ENCODE measurements at places on chromosomes 3 and 15.

- DNase-seq = no peak
Observed at GRCh38 chr3:160757233-160758106, 1.4 kb downstream of the PPM1L start.

- DNase-seq = no peak
Observed at GRCh38 chr3:165243597-165243996, 47.4 kb upstream of the SLITRK3 start.

GRCh38 chr15:55230953-55231352 is 34.2 kb upstream of the RSL24D1 start:
- no peak for DNase-seq

- DNase-seq = no peak
Observed at GRCh38 chr3:61226166-61226686, 25.0 kb downstream of the FHIT start.

DNA sequence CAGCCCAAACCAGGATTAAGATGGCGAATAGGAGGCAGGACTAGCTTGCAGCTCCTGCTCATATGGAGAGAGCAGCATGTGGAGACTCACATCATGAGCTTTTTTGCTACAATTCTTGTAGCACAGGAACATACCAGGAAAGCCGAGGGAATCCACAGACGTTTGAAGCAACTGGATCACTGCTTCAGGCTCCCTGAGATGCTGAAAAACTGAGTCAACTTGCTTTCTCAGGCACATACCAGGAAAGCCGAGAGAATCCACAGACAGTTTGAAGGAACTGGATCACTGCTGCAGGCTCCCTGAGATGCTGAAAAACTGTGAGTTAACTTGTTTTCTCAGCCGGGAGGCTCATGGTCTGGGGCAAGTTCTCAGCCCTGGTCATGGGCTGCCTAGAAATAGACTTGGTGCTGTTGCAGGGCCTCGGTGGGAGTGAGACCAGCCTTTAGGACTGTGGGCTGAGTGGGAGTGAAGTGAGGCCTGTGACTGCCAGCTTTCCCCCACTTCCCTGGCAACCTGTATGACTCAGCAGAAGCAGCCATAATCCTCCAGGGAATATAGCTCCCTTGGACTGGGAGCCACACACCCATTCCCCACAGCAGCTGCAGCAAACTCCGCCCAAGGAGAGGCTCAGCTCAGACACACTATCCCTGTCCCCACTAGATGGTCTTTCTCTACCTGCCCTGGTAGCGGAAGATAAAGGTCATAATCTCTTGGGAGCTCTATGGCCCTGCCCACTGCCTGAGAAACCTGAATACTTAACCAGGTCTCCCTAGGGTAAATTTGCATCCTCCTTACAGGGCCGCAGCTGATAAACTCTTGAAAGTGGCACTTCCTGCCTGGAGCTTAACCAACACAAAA is 51.9 kb upstream of the PFN2 start:
- no peak for DNase-seq

DNA sequence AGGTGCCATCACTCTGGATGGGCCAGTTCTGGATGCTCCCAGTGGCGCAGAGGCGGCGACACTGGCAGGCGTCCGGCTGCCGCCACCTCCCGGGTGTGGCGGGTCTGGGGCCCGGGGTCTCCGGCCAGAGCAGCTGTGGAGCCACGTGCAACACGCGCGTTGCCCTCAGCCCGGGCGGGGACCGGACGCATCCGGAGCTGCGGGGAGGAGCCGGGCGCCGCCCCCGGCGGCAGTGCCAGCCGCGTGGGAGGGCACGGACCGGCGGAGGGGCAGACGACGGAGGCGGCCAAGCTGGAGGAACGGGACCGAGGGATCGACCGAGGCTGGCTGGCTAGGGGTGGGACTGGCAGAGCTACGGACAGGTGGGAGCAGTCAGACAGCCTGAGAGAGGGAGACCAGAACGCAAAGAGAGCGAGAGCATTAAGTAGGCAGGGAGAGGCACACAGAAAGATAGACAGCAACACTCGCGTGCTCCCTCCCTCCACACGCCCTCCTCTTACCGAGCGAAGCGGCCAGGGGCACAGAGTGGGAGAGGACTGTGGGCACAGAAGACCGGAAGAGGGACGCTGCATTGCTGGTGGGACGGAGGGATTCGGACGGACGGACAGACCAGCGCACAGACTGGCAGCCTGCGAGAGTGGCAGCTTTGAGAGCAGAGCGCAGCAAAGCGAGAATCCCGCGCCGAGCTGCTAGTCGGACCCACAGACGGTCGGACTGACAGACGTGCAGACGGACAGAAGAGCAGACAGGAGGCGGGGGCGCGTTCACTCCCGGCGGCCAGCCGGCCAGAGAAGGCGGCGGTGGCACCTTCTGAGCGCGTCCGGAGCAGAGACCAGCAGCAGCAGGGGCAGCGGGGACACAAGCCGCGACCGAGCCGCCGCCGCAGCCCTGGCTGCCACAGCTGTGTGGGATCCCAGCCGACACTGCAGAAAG is at the start of gene ARPP21:
TSS of gene ARPP21 (plus strand) at position 272 of the 933 bp plus-strand sequence. CDS start 42,227 bp downstream, outside the sequence.
- no peak for DNase-seq

- DNase-seq = no peak
Observed at GRCh38 chr3:197495999-197496745, 59.6 kb downstream of the BDH1 start.

- no peak for DNase-seq
Observed at GRCh38 chr15:69979262-69979661, 118.5 kb downstream of the TLE3 start.

DNA sequence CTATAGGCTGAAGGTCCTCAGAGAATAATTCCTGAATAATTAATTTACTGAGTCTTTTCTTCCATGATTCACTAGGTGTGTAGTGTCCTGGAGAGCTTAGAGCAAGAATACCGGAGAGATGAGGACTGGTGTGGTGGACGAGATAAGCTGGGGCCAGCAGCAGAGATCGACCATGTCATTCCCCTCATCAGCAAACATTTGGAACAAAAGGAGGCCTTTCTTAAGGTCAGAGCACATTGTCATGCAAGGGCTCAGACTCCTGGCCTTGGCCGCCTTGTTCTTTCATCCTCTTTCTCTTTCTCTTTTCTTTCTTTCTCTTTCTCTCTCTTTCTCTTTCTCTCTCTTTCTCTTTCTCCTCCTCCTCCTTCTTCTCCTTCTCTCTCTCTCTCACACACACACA is 291.4 kb upstream of the UMPS start:
- no peak for DNase-seq

- no peak for DNase-seq
Observed at GRCh38 chr15:31169558-31169957, 68.0 kb upstream of the TRPM1 start.

DNA sequence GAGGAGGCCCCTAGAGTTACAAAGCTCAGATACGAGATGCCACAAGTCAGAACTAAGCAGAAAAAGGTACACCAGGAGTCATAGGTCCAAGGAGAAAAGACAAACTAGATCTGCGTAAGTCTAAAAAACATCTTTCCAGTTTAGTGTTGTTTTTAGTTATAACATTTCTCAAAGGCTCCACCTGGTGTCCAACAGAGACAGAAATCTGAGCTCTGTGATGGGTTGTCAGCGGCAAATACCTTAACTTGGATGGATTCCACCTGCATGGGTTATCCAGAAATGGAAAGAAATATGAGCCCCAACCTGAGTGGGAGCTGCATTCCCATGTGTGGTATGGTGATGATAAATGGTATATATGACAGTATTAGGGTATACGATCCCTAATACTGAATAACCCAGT is 238.6 kb upstream of the CHRM5 start:
- DNase-seq = no peak

- no peak for DNase-seq
Observed at GRCh38 chr15:42035435-42035761, 14.6 kb upstream of the PLA2G4E start.

- DNase-seq = no peak
Observed at GRCh38 chr3:175005193-175005592, 146.1 kb downstream of the NAALADL2 start.

DNA sequence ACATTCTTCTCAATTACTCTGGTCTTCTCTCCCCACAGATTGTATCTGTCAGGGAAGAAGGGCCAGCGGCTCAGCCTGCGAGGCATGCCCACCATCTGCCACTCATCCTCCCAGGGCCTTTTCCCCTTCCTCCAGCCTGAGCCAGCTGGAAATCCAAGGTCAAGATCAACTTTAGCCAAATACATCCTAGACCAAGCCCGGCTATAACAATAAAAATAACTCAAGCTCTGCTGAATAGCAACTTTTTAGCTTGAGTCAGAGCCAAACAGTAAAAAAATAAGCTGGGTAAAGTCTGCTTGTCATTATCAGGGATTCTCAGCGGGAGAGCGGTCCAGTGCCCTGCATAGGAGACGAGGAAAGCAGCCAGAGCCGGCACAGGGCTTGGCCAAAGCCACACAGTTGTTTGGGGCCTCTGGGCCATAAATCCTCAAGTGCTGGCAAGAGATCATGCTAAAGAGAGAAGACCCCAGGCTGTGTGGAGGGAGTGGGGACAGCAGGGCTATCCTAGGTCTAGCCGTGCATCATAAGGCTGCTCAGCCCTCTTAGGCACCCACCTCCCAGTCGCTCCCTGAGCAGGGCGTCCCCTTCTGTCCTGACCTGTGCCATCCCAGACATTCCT is 76.2 kb upstream of the HERC1 start:
- peak; percentile 33 for DNase-seq

DNA sequence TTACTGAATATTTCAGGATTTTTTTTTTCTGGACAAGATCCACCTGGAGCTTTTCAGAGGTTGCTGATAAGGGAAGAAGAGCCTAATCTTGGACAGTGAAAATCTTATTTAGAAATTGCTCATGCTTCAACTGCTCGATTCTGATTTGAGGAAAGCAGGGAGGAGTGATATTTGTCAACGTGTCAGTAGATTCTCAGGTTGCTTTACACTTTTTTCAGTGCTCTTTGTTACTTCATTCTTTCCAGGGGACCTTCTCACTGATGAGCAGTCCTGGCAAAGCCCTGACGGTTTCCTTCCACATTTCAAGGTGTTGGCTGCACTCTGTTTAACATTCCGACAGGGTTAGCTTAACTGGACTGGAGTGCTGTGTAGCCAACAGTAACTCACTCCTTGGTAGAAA is 24.1 kb upstream of the RARB start:
- no peak for DNase-seq

- no peak for DNase-seq
Observed at GRCh38 chr3:181929501-181929900, 217.8 kb downstream of the SOX2 start.

DNA sequence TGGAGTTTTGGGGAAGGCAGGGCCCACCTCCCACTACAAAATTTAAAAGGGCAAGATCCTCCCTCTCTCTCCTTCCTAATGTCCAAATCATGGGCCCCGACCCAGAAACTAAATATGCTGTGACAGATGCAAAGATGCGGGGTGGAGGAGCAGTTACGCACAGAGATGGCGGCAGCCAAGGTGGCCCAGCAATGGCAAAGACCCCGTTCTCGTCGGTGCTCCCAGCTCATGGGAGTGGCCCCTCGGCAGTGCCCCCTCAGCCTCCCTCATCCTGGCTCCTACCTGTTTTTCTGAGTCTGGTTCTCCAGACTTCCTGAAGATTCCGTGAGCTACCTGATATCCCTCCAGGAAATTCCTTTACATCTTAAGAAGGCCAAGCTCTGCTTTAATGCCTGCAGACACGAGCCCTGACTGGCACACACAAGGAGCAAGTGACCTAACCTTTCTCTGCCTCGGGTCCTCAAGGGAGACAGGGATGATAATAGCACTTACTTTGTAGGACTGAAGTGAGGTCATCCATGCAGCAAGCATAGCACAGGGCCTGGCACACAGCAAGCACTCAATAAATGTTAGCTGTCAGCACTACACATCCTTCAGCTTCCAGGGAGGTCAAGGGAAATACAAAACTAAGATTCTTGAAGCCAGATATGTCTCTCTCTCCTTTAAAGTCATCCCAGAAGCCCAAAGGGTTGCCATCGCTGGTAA is 103.5 kb downstream of the LSM3 start:
- no peak for DNase-seq

GRCh38 chr15:39919748-39920509 is at the start of gene GPR176:
GPR176 (minus strand) TSS chr15:39920266; CDS start chr15:39920026, 240 bp downstream.
- DNase-seq = no peak

GRCh38 chr3:156516961-156517360 is 38.0 kb downstream of the SSR3 start:
- no peak for DNase-seq

DNA sequence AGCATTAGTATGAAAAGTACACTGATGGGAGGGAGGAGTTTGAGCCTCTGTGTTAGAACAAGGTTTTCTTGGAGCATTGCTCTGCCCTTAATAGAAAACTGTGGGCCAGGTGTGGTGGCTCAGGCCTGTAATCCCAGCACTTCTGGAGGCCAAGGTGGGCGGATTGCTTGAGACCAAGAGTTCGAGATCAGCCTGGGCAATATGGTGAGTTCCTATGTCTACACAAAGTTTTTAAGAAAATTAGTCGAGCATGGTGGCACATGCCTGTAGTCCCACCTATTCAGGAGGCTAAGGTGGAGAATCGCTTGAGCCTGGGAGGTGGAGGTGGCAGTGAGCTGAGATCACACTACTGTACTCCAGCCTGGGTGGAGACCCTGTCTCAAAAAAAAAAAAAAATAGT is 103.7 kb downstream of the ATP10A start:
- no peak for DNase-seq

DNA sequence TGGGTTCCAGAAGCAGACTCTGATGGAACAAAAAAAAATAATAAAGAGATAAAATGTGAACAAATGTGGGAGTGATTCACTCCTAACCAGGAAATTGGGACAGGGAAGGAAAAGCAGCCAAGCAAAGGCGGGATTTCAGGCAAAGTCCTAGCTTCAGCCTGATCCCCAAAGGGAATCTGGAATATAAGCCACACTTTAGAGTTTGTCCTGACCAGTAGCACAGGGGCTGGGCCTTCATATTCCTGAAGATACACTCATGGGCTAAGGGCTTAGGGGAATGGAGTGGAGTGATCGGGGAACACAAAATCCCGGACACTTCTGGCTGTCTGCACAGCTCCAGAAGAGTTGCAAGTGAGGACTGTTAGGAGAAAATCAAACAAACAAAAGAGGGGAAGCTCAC is 135.0 kb upstream of the COL8A1 start:
- DNase-seq = no peak

DNA sequence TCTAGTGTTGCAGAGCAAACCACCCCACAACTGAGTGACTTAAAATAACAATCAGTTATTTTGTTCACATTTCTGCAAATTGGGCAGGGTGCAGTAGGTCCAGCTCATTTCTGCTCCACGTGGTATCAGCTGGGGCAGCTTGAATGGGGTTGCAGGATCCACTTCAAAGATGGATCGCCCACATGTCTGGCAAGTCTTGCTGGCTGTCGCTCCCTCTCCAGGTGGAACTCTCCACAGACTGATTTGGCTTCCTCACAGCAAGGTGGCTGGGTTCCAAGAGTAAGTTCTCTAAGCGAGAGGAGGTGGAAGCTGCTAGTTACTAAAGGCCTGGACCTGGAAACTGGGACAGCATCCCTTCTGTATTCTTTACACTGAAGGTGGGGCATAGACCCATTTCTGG is 213.3 kb downstream of the SLC9A9 start:
- DNase-seq = no peak

Measured in fibroblast of skin of left biceps (primary cell).